B cell (primary cell): ENCODE measurements at places on chromosomes 3 and 15. TPM values are rescaled to one million over a fixed set of nuclear protein-coding genes. Genes with fewer than 3 reads are reported as not detected.

GRCh38 chr3:13019243-13020095 is 53.8 kb downstream of the IQSEC1 start:
- peak overlapping the region; percentile 88 for H3K4me3 ChIP-seq
- H3K27me3 ChIP-seq = no peaks in the 10 kb centered on the region
- H3K27ac ChIP-seq = peak overlapping the region; percentile 97
- no peak for DNase-seq

DNA sequence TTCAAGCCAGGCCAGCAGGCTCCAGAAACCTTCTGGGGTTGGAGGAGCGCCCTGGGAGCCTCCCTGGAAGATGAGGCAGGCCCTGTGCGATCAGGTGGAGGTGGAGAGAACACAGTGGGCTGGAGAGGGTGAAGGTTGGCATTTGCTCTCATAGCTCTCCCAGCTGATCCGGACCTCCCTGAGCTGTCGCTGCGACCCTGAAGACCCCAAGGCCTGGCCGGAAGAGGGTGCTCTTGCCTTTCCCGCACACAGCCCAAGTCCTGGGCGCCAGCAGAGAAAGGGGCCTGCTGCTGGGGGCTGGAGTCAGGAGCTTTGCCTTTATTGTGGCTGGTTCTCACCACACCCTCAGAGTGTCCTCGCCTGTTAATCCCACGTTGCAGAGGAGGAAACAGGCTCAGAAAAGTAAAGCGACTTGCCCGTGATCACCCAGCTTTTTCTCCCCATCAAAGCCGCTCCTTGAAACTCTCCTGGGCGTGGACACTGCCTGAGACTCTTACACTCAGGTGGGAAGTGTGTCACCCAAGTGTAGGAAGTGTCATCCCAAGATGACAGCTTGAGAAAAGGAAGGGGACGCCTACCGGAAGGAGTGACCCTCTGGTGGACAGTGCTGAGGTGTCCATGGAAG is 8.6 kb upstream of the RPL29 start:
- peaks cover 6% of the 10 kb centered on the region for H3K4me1 ChIP-seq
- H3K27ac ChIP-seq = no peak overlapping the region
- no peaks in the 10 kb centered on the region for H3K36me3 ChIP-seq
- H3K4me3 ChIP-seq = no peak overlapping the region
- DNase-seq = no peak

DNA sequence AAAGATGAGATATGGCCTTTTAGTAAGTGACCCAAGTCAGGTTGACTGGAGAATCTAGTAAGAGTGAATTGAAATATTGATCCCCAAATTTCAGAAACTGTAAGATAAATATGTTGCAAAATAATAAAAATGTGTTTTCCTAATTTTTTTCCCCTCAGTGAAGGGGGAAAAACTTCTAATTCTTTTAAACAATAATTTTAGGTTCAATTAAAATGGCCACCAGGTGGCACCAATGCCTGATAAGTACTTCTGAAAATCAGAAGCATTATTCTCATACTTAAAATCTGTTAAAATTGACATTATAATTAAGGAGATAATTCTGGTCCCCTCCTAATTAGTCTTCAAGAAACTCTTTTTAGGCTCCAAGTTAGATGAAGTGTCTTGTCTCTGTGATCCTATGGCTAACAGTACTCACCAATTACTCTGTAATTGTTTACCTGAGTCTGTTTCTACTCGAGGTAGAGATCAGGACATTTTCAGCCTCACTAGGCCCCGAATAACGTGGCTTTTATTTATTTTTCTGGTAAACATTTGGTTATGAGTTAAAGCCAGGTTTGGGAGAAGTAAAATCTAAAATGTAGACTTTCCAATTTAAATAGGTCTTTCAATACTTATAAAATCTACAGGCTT is 52.6 kb downstream of the NMD3 start:
- no peak overlapping the region for H3K27ac ChIP-seq
- no peaks in the 10 kb centered on the region for H3K27me3 ChIP-seq
- H3K4me3 ChIP-seq = no peak overlapping the region
- H3K4me1 ChIP-seq = no peaks in the 10 kb centered on the region

DNA sequence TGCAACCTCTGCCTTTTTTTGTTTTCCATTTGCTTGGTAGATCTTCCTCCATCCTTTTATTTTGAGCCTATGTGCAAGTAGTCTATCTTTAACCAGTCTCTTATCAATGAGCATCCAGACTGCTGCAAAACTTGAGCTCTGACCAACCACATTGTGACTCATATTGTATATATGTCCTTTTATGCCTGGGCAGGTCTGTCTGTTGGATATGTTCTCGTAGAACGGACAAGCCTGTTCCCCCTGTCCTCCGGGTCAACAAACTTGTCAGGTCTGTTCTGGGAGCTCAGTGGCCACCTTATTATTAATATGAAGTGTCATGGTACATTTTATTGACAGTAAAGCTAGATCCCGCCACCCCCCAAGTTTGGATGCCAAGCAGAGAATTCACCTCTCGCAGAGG is 252.9 kb upstream of the ST8SIA2 start:
- no peaks in the 10 kb centered on the region for H3K36me3 ChIP-seq
- no peaks in the 10 kb centered on the region for H3K27me3 ChIP-seq
- H3K4me3 ChIP-seq = no peak overlapping the region
- no peak for DNase-seq
- H3K4me1 ChIP-seq = no peaks in the 10 kb centered on the region
- H3K27ac ChIP-seq = no peak overlapping the region

- no peak overlapping the region for H3K27ac ChIP-seq
- H3K4me1 ChIP-seq = peaks cover 7% of the 10 kb centered on the region
- no peak for DNase-seq
- H3K36me3 ChIP-seq = no peaks in the 10 kb centered on the region
- no peak overlapping the region for H3K4me3 ChIP-seq
Measured at GRCh38 chr15:98771541-98771940, 123.2 kb downstream of the IGF1R start.

The CPNE9 gene
- 0.37 and 1.2 TPM in 2 replicates for total RNA-seq

The TMEM207 gene
- not detected in 2 replicates for total RNA-seq

The ZBBX gene
- not detected in 2 replicates for total RNA-seq

DNA sequence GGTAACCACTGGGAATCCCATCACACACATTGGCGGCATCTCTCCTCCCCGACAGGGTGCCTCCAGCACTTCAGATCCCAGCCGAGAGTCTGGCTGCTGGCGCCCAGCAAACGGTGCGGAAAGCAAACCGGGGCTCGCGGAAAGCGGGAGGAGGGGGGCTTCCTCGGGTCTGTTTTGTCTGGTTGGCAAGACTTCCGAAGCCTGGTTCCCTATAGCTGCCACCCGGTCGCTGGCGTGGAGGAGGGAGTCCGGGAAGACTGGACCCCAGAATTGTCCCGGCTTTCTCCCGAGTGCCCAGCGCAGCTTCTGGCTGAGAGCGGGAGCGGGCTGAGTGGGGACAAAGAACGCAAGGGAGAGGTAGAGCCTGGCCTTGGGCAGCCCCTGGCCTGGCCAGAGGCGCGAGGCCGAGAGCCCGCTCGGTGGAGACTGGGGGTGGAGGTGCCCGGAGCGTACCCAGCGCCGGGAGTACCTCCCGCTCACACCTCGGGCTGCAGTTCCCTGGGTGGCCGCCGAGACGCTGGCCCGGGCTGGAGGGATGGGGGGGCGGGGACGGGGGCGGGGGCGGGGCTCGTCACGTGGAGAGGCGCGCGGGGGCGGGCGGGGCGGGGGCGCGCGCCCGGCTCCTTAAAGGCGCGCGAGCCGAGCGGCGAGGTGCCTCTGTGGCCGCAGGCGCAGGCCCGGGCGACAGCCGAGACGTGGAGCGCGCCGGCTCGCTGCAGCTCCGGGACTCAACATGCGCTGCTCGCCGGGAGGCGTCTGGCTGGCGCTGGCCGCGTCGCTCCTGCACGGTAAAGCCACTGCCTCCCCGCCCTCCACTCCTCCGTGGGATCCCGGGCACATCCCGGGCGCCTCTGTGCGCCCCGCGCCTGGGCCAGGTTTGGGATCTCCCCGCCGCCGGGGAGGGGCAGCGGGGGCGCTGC is at the start of gene CHRNA7:
CHRNA7 (plus strand) TSS at position 654 of the 920 bp plus-strand sequence; CDS start at position 734, 80 bp downstream.
- H3K36me3 ChIP-seq = no peaks in the 10 kb centered on the region
- H3K27ac ChIP-seq = no peak within 1 kb of the TSS
- peak; percentile 3 for DNase-seq
- H3K27me3 ChIP-seq = no peaks in the 10 kb centered on the region
- H3K4me1 ChIP-seq = peaks cover 6% of the 10 kb centered on the region

DNA sequence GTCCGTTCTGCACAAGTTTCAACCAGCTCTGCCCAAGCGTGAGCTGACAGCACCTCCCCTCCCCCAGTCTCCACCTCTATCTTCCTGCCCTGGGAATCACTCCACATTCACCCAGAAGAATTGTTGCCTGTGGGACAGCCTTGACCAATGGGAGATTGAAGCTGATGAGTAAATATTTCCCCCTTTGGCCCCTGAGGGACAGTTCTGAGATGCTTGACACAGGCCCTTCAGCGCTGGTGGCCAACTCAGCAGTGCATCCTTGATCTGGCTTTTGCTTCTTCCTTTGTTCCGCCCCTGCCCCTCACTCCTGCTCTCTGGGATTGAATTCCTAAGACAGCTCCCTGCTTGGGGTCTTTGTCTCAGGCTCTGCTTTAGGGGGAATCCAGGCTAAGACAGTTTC is 13.1 kb upstream of the SKIC8 start:
- no peaks in the 10 kb centered on the region for H3K27me3 ChIP-seq
- DNase-seq = no peak
- H3K4me3 ChIP-seq = no peak overlapping the region
- H3K27ac ChIP-seq = no peak overlapping the region
- no peaks in the 10 kb centered on the region for H3K4me1 ChIP-seq
- no peaks in the 10 kb centered on the region for H3K36me3 ChIP-seq

- H3K27me3 ChIP-seq = no peaks in the 10 kb centered on the region
- H3K36me3 ChIP-seq = no peaks in the 10 kb centered on the region
- DNase-seq = peak; percentile 86
Measured at GRCh38 chr3:5057857-5058324, 64.2 kb upstream of the ARL8B start.

The CNTN3 gene
- not detected in 2 replicates for total RNA-seq

The TEX55 gene
- total RNA-seq = not detected in 2 replicates
